CD4-positive, alpha-beta T cell treated with Interleukin-4 for 1 hour (primary cell): ENCODE measurements at places on chromosomes 2 and 18.

DNA sequence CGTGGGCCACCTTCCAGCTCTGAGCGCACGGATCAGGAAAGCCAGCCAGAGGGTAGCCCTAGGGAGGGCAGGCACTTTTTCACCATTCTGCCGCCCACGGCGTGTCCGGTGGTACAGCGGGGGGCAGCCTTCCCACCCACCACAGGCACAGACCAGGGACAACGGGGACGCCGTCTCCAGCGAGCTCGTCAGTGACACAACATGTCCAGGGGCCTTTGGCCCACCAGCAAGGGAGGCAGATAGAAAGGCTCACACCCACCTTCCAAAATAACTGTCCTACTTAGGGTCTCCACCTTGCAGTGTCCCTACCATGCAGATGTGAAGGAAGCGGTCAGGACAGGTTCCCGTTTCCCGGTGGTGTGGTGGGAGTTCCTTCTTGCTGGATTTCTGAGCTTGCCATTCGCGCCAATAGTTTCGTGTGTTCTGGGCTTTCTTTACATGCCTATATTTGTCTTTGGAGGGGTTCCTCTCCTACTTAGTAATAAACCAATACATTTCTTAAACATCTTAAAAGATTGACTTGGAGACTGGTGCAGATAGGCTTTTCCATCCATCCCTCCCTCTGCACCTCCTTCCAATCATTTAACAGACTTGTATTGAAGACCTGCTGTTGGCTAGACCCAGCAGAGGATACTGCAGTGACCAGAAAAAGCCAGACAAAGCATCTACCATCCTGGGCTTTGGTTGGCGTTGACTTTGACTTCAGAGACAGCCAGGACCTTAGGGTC lies 872 bp downstream of the ASB1 start:
- DNase-seq, result no peak

GRCh38 chr2:236872015-236872414 lies 213.7 kb upstream of the COPS8 start:
- DNase-seq, result no peak

DNA sequence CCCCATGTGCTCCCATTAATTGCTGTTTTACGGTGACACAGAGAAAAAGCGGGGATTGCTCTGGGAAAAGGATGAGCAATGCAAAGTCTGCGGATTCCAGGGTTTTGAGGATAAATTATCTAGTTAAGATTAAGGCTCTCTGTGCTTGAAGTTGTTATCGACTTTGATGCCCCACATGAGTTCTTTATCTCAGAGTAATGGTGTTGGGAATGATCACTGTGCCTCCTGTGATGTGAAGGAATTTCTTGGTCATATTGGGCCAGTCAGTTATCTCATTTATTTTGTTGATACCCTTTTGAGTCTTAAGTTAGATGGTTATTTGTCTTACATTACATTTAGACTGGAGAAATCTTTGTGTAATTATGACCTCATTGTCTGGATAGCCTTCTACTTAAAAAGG lies 184.6 kb upstream of the MEX3C start:
- DNase-seq, result no peak

DNA sequence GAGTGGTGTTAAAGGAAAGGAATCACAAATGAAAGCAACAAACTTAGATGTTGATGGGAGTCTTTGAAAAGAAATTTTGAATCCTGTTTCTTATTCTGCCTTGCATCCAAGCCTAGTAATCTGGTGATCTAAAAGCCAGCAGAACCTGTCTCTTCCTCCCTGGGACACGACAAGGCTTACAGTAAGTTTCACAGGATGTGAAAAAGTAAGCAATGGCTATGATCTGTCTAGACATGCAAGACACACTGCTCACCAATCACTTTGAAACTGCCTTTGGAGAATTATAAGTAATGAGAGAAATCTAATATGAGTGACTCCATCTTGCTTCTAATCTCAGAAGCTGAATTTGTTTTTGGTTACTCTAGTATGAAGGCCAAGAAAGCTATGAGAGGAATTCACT lies 103.7 kb downstream of the KCNH7 start:
- DNase-seq, result no peak

- DNase-seq, result no peak
Observed at GRCh38 chr2:7552825-7553570, 635.8 kb downstream of the RNF144A start.

GRCh38 chr2:203959672-203960071 lies 23.1 kb downstream of the ICOS start:
- DNase-seq, result no peak

GRCh38 chr18:64799376-64799775 lies 650.5 kb upstream of the LINC00305 start:
- no peak for DNase-seq

DNA sequence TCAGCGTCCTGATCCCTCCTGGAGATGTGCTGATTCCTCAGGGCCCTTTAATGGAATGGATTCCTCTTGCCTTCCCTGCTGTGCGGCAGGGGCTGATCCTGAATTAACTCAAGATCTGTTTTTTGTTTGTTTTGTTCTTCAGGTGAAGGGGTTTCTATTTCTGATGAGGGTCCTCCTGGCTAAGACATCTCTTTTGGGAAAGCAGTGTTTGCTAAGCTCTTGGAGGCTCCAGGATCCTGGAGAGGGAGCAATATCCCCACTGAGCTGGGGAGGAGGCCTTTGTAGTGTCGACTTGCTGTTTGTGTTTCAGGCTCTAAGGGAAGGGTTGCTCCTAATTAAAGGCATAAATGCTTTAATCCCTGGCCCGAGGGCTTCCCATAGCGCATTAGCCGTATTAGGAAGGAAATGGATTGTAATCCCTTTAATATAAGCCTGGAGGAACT lies 65.3 kb upstream of the FOXI3 start:
- no peak for DNase-seq
